Fibroblast of lung (primary cell): ENCODE measurements at places on chromosomes 7 and 10. TPM values are rescaled to one million over a fixed set of nuclear protein-coding genes. Genes with fewer than 3 reads are reported as not detected.

ITIH5 gene
- 12.4 and 49.3 TPM in 2 replicates for total RNA-seq

TMEM176B gene
- total RNA-seq: 26.8 and 95.3 TPM in 2 replicates

COMTD1 gene
- total RNA-seq: 5.6 and 8.3 TPM in 2 replicates

CACUL1 gene
- total RNA-seq: 21.3 and 25.3 TPM in 2 replicates

LIPA gene
- 47.8 and 72.3 TPM in 2 replicates for total RNA-seq

TCAF2 gene
- total RNA-seq: 1.3 and 1.5 TPM in 2 replicates

PON3 gene
- under 0.01 TPM in 2 replicates for total RNA-seq

WIPF3 gene
- total RNA-seq: under 0.01 and 0.33 TPM in 2 replicates

MMD2 gene
- not detected in 2 replicates for total RNA-seq

MIOS gene
- 30.9 and 34.9 TPM in 2 replicates for total RNA-seq

HSPA12A gene
- 9.5 and 15.7 TPM in 2 replicates for total RNA-seq

STK31 gene
- total RNA-seq: under 0.01 and 0.17 TPM in 2 replicates

GATA3 gene
- not detected in 2 replicates for total RNA-seq

TFEC gene
- total RNA-seq: under 0.01 and 0.17 TPM in 2 replicates

ATRNL1 gene
- total RNA-seq: 0.33 and 1.0 TPM in 2 replicates

NEUROD6 gene
- total RNA-seq: not detected in 2 replicates

AIMP2 gene
- total RNA-seq: 41.6 and 41.9 TPM in 2 replicates

CXCL12 gene
- total RNA-seq: 526 and 611 TPM in 2 replicates
